Panc1 (cell line): ENCODE measurements at places on chromosomes 3 and 15.

- DNase-seq, result no peak
Observed at GRCh38 chr15:35548435-35548834, 2.5 kb upstream of the DPH6 start.

GRCh38 chr15:97998307-97999071 lies 38.0 kb downstream of the ARRDC4 start:
- no peak for DNase-seq

- no peak for DNase-seq
Observed at GRCh38 chr3:156681002-156681401, 6.6 kb downstream of the TIPARP start.

- no peak for DNase-seq
Observed at GRCh38 chr3:17023006-17023664, 138.4 kb downstream of the PLCL2 start.

DNA sequence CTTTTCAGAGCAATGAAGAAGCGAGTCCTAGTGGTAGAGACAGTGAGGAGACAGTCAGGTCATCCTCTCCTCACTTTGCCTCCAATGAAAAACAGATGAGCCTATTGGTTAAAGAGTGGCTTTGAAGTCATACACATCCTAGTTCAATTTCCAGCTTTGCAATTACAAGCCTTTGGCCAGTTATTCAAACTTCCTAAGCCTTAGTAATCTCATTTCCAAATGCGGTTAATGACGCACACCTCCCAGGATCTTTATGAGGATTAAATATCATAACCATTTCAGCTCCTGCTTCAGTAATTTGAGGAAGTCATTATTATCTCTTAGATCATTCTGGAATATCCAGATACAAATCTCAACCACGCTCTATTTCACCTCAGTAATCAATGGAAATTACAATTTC lies 10.0 kb upstream of the ST6GAL1 start:
- DNase-seq, result no peak

DNA sequence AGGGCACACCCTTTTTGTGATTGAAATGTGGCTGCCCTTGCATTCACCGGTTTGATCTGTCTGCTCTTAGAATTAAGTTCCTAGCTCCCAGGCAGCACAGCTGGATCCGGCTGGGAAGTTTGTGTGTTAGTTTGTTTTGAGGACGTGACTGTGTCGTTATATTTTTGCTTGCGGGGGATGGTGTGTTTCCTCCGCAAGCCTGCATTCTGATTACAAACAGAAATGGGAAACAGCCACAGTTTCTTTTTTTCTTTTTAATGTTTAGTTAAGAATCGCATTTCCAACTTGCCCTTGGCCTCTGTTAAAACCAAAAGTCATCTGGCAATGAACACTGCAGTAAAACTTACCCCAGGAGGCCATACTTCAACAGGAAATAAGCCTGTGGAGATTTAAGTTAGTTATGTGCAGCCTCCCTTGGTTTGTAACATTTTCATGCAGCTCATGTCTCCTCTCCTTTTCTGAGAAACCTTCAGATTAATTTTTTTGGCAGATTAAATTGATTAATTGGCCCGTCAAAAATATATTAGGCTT lies 888 bp downstream of the TMOD3 start:
- no peak for DNase-seq

DNA sequence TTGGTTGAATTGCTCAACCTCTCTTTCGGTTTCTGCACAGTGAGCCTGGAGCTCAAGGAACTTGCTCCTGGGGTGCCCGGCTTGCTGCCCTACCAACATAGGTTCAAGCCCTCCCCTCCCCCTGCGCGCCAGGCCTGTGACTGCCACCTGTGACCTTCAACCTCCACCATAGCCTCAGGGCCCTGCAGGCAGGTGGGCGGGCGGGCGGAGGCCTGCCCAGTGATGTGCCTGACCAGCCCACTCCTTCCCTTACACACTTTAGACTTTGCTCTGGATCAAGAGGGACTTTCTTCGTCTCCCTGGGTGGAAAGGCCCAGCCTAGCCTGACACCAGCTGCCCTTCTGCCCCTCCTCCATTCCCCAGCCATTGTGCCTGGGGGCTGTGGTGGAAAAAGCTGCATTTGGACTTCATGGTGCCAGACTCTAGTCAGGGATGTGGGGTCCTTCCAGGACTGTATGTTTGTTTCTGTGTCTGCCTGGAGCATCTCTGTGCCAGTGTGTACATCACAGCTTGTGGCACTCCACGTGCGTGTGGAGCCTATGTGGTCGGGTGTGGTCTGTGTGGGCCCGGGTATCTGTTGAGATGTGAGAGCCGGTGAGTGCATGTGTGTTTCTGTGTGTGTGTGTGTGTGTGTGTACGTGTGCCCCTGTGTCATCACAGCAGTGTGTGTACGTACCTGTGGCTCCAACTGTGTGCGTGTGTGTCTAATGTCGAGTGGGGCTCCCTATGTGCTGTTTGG lies 9.5 kb downstream of the PRKCD start:
- DNase-seq, result no peak

DNA sequence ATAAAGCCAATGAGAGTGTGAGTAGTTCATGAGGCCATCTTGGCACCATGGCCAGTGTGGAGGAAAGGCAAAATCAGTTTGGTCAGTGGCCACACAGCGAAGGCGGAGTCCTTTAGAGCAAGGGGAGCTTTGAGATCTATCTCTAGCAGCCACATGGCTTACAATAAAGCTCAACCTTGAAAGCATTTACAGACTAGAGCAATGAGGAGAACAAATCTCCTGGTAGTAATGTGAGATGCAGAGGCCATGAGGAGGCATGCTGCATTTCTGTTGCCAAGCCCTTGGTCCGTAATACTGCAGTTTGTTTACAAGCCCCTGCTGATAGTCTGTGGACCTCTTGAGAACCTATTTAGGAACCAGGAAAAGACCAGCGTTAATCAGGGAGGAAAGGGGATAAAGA lies 381.5 kb upstream of the C2CD4B start:
- DNase-seq, result no peak

DNA sequence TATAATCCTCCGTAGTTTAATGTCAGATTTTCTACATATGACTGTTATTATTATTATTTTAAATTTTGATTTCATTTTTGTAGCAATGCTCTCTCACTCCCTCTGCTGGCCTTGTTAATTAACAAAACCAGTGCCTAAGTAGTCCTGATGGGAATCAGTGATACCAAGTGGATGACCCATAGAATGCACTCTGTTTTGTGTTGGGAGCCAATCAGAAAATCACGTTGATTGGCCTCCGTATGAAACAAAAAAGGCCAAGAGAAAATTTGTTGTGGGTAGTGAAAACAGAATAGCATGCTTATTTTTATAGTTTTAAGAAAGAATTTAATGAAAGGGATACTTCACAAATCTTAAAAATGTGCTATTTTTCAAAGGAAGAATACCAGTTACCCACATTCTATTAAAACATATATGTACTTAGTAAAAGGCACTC lies 34.4 kb upstream of the MEIS2 start:
- DNase-seq, result no peak

DNA sequence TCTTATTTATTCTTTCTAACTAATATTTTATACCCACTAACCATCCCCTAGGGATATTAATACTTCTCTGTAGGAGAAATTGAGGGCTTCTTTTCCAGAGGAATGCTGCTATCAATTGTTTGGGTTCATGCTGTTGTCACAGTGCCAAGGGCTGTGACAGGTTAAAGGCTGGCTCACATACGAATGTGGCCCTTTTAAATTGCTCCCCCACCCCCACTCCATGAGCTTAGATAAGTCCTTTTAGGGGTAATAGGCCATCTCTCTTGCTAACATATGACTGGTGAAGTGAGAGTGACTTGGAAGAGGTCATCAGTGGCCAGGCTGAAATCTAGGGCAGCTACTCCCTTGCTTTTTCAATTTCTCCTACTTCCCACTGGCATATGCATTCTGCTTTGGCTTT lies 121.9 kb upstream of the DPH6 start:
- DNase-seq, result no peak

DNA sequence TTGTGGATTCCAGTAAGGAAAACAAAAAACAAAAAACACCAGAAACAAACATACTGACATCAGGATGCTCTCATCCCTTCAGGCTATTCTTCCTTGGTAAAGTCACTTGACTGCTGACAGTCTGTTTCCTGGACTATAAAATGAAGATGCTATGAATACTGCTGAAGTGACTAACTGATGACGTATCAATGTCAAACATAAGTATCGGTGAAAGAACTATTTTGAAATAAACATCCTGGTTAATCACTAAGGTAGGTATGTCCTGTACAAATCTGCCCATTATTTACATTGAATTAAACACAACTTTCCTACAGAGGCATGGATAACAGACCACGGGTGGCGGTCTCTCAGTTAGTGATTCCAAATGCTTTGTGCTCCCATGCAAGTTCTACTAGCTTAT lies 45.9 kb downstream of the CHAC1 start:
- peak; percentile 90 for DNase-seq

DNA sequence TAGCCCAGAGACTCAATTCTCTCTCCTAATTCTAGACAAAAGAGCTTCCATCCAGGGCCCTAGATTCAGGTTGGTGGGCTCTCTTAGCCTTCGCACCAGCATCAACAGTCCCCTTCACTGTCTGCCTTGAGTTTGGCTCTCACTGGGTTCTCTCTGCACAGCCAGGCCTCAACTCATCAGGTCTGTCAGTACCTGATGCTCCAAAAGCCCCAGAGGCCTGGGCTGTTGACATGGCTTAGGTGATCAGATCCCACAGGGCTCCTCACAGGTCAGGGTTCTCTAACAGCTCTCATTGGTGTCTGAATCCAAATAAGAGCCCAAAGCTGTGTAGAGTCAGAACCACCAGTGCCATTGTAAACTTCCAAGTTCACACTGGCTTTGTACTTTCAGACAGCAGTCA lies 206.6 kb upstream of the PPP2R3A start:
- no peak for DNase-seq

GRCh38 chr3:154842536-154842935 lies 237.6 kb upstream of the MME start:
- DNase-seq, result no peak

- DNase-seq, result no peak
Observed at GRCh38 chr3:195207056-195207455, 63.9 kb downstream of the XXYLT1 start.

GRCh38 chr15:52382647-52383046 lies 87.0 kb upstream of the MYO5C start:
- no peak for DNase-seq

- no peak for DNase-seq
Observed at GRCh38 chr3:89503891-89504391, 396.5 kb downstream of the EPHA3 start.

GRCh38 chr15:36707884-36708435 lies 128.5 kb downstream of the CDIN1 start:
- DNase-seq, result no peak

DNA sequence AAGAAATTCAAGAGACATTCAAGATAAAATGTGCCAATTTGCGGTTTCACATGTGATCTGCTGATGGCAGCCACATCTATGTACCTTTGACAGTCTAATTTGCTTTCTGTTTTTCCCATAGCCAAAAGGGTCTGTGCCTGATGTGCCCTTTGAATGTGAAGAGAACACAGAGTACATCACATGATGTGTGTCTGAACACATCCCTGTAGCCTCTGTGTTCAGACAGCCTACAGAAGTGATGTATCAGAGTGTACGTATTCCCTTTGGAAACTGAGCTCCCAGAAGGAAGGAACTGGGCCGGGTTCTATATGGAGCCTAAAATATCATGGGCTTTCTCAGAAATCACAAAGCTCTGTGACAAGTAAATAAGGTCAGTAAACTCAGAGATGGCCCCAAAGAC lies 52.4 kb downstream of the BOC start:
- no peak for DNase-seq

DNA sequence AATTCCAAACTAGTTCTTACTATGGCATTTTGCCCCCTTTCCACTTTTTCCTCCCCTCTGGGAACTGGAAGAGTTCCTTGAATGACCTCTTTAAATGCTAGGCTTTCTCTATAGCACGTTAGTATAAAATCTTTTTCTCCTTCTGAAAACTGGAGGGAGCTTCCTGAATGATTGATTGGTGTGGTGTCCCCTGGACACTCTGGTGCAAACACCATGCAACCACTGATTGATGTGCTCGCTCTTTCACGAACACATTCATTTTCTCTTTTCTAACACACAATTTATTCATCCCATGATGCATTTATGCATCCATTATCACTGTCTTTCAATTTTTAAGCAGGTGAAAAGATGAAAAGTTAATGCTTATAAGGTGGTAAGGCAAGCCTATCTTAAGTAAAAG lies 159.1 kb upstream of the NANOGP8 start:
- no peak for DNase-seq

DNA sequence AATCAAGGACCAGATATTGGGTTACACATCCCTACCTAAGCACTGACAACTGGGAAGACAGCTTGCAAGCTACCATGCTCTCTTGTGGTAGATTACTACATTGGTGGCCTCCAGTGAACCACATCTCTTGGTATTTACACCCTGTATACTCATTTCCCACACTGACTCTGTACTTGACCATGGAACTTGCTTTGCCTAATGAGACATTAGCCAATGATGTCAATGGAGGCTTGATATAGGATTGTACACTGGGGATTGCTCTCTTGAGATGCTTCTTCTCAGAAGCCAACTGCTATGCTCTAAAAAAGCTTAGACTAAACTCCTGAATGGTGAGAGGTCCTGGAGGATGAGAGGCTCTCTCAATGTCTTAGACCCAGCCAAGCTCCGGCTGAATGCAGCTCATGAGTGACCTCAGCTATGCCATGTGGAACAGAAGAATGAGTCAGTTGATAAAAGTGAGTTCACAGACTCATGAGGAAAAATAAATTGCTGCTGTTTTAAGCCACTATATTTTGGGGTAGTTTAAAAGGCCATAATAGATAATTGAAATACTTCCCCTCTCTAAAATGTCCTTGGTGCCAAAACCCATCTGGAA lies 61.5 kb upstream of the GALNT15 start:
- DNase-seq, result no peak

DNA sequence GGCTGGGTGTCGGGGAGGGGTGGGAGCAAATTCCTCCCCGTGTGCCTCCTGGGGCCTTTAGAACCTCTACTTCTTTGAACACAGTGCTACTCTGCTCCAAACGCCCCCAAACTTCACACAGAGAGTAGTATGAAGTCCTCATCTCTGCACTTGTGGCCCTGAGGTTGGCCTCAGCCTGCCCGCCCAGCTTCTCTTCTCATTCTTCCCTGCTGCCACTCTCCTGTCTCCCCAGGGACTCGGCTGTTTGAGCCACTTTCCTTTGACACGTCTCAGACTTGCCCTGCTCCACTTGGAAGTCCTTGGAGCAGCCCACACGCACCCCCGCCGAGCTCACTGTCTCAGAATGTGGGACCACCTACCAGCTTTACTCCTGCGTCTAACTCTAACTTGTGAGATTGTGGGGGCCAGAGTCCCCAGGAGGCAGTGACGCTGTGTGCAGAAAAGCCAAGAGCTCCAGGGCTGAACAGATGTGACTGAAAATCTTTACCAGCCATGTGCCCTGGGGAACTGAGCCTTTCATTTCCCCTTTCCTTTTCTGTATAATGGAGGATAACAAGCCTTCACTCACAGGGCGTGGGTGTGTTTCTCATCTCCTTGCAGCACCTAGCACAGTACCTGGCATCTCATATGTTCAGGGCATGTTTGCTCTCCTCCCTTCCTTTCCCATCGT lies 233.6 kb upstream of the CTDSPL start:
- no peak for DNase-seq

GRCh38 chr3:46221938-46222337 lies 13.8 kb upstream of the CCR1 start:
- DNase-seq, result no peak
